ENCODE measurements at places on chromosomes 6 and 20.

- no peak for DNase-seq
Observed at GRCh38 chr6:158029668-158030230, 48.1 kb downstream of the SYNJ2 start.

- DNase-seq: no peak
Observed at GRCh38 chr6:141540207-141540606, 592.5 kb upstream of the GJE1 start.

GRCh38 chr6:120608826-120609225 is 725.5 kb downstream of the TBC1D32 start:
- DNase-seq: no peak

DNA sequence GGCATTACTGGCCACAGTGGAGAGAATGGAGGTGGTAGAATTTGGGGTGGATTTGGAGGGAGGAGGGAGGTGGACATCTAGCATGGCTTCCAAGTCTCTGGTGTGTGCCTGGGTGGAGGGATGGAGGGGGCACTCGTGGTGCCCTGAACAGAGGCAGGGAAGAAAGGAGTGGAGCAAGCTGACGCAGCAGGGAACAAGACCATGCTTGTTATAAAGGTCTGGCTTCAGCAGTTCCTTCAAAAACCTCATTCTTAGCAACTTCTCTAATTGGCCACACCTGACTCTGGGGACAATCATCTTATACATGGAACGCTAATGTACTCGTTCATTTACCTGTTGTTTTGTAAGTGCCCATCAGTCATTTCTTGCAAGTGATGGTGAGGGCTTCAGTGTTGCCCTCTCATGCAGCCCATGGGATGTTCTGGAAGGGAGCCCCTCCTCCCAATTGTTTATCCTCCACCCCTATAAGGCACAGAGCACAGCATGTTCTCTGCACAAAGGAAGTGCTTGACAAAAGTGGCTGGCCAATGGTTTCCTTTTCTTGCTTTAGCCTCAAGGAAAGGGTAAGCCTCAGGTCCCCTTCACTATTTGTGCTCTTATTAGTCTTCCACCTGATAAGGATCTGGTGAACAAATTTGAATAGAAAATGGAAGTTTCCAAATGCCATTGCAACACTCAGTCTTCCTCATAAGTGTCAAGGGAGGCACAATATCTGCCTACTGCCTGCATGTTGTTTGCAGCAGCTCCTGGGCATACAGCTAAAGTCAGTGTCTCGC is 39.3 kb downstream of the GFOD1 start:
- DNase-seq: no peak

DNA sequence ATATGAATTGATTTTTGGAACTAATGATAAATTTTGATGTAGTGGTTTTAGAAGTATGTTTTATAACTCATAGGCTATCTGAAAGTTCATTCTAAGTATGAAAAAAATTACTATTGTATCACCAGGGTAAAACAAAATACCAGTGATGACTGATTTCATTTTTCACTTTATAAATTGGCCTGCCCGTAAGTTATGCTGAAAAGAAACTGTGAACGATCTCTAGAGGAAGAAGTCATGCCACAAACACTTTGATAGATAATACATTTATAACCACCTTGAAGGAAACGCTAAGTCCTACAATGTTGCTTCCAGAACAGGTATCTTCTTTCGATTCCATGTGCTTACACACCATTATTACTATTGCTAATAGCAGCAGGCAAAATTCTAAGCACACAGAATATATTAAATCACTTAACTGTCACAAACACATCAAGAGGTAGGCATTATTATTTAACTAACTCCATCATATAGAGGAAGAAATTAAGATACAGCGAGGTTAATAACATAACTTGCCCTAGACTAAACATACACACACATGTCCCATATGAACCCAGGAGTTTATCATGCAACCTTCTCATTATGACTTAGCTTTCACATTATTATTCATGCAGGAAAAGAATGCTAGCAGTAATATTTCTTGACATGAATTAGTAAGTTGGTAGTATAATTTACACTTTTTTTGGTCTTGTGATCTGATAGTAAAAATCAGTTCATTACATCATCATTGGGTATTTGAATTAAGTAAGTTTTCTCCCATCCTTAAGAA is 44.7 kb downstream of the RGS17 start:
- DNase-seq: no peak

- DNase-seq: no peak
Observed at GRCh38 chr6:169975286-169975685, 223.9 kb downstream of the ERMARD start.

DNA sequence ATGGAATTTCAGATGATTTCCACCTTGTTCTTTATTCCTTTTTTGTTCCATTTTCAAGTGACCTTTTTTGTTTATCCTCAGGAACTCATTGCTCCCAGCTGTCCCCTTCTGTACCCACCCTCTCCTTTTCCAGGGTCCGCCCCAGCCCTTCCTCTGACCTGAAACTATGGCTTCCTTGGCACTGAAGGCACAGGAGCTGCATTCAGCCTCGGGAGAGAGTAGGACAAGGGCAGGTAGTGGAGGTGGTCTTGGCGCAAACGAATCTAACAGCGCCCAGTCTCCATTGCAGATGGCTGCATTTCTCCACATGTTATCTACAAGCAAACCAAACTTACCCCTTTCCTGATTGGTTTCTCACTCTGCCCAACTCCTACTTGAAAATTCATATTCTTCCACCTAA is 8.8 kb upstream of the ULBP2 start:
- DNase-seq: no peak

DNA sequence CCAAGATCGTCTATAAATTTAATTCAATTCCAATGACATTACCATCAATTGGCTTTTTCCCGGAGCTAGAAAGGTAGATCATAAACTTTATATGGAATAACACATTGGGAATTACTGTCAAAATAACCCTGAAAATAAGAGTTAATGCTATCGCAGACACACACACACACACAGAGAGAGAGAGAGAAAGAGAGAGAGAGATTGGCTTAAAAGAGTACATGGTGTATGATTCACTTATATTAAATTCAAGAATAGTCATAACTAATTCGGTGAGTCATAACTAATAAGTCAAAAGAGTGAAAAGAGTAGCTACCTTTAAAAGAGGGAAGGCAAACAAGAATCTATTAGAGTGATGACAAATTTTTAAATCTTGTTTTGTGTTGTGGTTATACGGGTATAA is 425.5 kb downstream of the TBC1D32 start:
- DNase-seq: no peak

DNA sequence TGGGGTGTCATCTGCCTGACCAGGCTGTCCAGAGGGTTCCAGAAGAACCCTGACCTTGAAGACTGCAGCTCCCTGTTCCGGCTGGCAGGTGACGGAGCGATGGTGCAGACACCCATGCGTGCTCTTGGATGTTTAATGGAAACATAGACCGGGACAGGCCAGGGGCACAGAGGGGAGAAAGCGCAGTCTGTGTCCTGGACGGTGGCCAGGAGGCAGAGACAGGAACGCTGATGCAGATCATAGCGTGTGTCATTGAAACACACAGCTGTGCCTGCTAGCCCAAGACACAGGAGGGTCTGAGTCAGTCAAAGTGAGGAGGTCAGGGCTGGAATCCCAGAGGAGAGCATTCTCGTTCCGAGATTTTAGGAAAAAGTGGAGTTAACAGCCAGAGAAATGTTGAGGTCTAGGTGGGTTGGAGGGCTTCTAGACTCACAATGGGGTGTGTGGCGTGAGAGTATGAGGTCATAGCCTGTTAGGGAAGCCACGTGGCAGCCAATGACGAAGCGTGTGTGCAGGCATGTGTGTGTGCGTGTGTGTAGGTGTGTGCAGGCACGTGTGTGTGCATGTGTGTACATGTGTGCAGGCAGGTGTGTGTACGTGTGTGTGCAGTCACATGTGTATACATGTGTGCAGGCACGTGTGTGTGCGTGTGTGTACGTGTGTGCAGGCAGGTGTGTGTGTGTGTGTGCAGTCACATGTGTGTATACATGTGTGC is 167.0 kb downstream of the ERMARD start:
- no peak for DNase-seq

- DNase-seq: no peak
Observed at GRCh38 chr6:12866422-12867029, 150.0 kb downstream of the PHACTR1 start.

DNA sequence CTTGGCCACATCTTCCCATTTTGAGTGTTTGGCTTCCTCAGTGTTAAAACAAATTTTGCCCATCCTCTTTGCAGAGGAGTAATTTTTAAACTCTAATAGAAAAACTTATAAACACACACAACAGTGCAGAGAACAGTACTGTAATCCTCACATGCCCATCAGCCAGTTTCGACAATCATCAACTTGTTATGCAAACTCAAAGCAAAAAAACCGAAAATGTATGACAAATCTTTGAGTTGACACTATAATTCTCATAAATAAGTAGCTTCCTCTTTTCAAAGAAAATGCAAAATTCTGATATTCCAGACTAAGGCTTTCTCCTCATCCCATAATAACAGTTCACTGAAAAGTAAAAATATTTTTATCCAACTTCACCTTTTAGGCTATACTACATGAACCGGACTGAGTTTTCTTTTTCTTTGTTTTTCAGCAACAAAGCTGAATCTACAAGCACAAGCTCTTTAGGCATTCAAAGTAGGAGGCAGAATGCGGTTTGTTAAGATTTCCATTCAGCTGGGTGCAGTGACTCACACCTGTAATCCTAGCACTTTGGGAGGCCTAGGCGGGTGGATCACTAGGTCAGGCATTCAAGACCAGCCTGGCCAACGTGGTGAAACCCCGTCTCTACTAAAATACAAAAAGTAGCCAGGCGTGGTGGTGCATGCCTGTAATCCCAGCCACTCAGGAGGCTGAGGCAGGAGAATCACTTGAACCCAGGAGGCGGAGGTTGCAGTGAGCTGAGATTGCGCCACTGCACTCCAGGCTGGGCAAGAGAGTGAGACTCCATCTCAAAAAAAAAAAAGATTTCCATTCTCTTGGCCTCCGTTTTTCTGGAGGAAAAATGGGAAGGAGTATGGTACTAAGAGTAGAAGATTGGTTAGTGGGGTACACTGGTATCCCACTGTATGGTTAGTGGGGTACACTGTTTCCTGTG is 74.8 kb downstream of the GCNT2 start:
- DNase-seq: no peak

DNA sequence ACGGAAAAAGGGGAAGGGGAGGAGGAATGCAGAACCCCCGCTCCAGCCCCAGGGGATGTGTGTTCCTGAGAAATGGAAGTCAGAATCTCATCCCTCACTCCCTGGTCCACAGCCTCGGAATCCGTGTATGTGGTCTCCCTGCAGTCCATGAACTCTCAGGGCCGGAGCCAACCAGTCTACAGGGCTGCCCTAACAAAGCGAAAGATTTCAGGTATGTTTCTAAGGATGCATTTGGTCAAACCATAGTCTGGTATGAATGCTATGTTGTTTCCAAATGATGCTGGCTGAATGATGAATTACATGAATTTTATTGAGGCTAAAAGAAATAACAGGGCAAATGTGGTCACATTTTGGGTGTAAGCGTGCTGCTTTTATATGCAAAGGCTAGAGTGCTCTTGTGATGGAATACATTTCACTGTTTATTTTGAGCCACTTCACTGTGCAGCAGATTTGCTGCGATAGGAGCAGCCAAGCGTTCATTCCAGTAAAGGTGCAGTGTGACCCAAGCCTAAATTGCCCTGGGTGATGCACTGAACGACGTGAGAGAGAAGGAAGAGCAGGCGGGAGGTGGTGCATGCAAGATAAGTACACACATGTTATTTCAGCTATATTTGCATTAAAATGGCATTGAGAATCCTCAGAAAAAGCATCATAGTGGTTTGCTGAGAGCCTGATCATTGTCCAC is 52.4 kb downstream of the FNDC1 start:
- no peak for DNase-seq

DNA sequence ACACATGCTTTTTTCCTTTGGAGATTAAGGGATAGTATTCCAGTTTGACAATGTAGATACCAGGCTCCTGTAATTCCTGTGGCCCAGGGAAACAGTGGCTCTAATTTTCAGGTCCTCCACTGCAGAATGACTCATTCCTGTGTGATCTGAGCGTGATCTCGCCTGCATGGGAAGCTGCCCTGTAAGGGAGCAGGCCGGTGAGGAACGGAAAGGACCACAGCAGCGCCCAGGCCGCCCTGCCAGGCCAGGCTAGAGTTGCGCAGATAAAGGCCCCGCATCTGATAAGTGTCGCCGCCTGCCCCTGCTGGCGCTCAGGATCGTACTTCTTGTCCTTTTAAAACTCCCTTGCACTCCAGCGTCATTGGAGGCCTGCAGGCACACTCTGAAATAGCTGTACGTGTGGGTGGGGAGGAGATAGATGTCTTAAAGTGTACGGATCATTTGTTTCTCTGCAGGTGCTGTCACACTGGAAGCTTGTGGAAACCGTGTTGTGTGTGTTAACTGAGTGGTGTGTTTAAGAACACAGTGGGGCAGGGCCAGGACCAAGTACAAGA is 60.7 kb downstream of the SYNJ2 start:
- no peak for DNase-seq

Measured in stimulated activated CD4-positive, alpha-beta T cell treated with anti-CD3 and anti-CD28 coated beads, Interleukin-4, amount 100 ng/mL, for 24 hours (primary cell).